ENCODE measurements at places on chromosomes 1 and 21.

- no peak for DNase-seq
Measured at GRCh38 chr1:25186161-25187007, 45.9 kb downstream of the SYF2 start.

DNA sequence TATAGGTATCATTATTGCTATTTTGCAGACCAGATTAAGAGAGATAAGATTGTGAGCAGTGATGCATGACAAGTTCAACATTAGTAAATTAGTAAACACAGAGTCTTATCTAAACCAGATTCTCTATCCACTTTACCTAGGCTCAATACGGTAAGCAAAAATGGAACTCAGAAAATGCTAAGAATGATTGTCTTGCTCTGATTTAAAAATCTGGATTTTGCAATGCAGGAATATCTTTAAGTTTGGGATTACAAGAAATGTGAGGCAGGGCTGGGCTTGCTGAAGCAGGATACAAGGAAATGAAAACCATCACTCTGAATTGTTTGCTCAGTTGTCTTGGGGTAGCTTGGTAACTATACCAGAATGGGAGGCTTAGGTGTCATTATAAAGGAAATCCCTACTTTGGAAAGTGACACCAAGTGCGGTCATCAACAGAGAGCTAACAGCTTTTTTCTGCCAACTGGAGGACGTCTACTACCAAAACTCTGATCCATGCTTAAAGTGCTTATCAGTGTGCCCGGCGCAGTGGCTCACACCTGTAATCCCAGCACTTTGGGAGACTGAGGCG is 332.7 kb upstream of the RUNX1 start:
- DNase-seq: no peak

DNA sequence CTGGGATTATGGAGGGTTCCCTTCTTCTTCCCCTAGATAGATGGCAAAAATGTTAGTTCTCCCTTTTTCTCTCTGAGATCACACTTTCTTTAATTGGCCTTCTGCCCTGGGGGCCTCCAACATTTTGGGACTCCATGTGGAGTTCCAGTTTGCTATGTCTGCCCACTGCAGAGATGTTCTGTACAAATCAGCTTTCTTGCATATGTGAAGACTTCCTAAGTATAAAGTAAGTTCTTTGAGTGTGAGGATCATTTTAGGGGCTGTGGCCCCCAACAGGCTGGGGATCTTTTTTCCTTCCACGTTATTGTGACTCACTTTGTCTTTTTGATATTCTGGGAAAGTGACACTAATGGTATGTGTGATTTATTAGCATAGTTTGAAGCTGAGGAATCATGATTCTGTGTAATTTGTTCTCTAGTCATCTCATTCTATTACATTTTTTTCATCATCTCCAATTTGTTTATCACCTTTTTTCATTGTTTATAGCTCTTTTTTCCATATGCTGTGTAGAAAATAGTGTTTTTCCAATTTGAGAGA is 48.2 kb downstream of the HHAT start:
- DNase-seq: peak; percentile 70

- no peak for DNase-seq
Measured at GRCh38 chr1:20731057-20731991, 1.2 kb downstream of the SH2D5 start.

GRCh38 chr1:214404154-214404553 is 123.2 kb downstream of the SMYD2 start:
- peak; percentile 52 for DNase-seq

GRCh38 chr1:179187735-179188471 is 41.6 kb downstream of the ABL2 start:
- no peak for DNase-seq

- DNase-seq: no peak
Measured at GRCh38 chr21:45450423-45451090, 45.6 kb downstream of the COL18A1 start.

- DNase-seq: no peak
Measured at GRCh38 chr1:153444078-153444477, 16.4 kb downstream of the S100A7 start.

GRCh38 chr21:30582870-30583269 is 7.3 kb downstream of the KRTAP22-2 start:
- no peak for DNase-seq

Measured in fibroblast of mammary gland (primary cell).